ENCODE measurements at places on chromosomes 11 and 22. TPM values are rescaled to one million over a fixed set of nuclear protein-coding genes. Genes with fewer than 3 reads are reported as not detected.

GRCh38 chr11:2437516-2437915, 6.8 kb downstream of the TRPM5 start:
- no peak for DNase-seq

OR5W2 gene
- total RNA-seq, result not detected

SLC35F2 gene
- 22.8 TPM for total RNA-seq

DNA sequence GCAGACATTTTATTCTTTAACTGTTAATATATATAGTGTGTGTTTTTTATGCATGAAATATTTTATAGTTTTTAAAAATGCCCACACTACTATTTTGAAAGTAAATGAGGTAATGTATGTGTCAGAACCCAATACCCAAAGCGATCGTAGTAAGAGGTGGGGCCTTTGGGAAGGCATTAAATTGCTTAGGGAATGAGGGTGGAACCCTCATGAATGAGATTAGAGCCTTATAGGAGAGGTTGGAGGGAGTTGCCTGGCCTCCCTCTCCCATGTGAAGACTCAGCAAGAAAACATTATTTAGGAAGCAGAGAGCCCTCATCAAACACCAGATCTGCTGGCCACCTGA, 11.1 kb downstream of the KLHL35 start:
- no peak for DNase-seq

- DNase-seq, result no peak
Measured at GRCh38 chr11:88345408-88345807, 7.9 kb upstream of the CTSC start.

DNA sequence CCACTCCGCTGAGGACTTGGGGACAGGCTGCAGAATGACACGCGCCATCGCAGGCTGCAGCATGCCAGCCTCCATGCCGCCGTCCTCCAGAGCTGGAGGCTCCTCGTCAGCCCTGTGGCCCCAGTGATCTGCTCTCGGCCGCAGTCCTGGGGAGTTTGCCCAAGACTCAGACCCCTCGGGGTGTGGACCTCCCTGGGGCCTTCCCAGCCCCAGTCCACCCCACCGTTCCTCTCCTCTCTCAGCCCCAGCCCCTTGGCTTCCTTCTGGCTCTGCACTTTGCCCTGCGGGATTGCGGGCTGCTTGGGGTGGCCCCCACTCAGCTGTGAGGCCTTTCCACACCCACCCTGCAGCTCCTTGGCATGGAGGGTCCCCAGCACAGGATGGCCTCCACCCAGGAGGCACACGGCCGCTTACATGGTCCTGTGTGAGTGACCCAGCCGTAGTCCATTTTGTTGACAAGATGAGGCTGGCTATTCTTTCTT, 414.9 kb downstream of the TBC1D22A start:
- no peak for DNase-seq

TPP1 gene
- total RNA-seq, result 69.2 TPM

CNGA4 gene
- not detected for total RNA-seq

- no peak for DNase-seq
Measured at GRCh38 chr22:31150615-31151014, 9.4 kb upstream of the RNF185 start.

GGTLC3 gene
- total RNA-seq, result not detected

- DNase-seq, result peak; percentile 67
Measured at GRCh38 chr22:33000342-33001280, 57.6 kb downstream of the SYN3 start.

DNA sequence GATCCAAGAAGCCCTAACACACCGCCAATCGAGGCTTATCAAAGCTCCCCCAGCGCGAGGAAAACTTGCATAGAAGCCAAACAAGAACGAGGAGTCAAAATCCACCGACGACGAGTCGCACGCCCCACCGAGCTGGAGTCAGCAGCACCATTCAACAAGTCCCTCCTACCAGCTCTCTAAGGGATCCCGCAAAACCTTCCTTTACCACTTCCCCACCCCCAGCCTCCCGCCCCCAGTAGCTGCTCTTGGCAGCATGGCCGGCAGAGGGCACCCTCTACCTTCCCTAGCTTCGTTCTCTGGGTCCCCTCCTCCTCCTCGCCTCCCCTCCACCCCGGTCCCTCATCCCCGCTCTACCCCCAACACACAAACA, 1.4 kb downstream of the BDNF start:
- peak; percentile 80 for DNase-seq

DNA sequence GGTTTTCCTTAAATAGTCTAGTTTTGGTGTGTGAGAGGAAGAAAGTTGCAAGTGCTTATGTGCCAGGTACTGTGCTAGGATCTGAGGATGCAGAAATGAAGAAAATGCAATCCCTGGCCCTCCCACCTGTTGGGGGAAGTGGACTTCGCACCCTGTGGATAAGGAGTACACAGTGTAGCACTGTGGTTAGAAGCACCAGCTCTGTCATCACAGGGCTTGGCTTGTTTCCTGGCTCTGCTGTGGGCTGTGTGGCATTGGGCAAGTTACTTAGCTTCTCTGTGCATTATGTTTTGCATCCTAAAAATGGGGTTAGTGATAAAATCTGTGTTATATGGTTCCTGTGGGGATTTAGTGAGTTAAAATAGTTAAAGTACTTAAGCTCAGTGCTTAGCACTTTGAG, 68.2 kb downstream of the ENDOD1 start:
- DNase-seq, result no peak

NEFH gene
- 0.22 TPM for total RNA-seq

ASCL2 gene
- not detected for total RNA-seq

HTR3B gene
- not detected for total RNA-seq

DNA sequence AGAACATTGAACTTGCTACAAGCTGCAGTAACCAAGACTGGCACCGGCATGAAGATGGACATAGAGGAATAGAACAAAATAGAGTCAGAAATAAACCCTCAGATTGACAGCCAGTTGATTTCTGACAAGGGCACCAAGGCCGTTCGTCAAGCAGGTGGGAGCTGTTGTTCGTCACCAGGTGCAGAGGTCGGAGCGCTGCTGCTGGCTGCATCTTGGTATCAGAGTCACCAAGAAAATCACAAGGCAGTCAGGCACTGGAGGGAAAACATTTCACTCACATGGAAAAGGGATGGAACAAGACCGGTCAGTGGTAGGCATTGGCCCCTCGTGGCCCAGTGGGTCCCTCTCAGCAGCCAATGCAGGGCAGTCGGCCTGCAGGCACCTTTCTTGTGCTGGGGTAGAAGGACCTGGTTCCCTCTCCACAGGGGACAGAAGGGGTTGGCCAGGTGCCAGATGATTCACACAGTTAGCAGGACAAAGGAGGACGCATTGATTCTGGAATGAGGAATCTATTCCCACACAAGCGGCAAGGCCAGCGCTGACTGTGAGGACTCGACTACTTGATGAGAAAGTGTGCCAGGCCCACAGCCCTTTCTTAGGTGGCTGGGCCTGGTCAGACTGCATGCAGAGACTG, 115.8 kb upstream of the FGF3 start:
- no peak for DNase-seq

DNA sequence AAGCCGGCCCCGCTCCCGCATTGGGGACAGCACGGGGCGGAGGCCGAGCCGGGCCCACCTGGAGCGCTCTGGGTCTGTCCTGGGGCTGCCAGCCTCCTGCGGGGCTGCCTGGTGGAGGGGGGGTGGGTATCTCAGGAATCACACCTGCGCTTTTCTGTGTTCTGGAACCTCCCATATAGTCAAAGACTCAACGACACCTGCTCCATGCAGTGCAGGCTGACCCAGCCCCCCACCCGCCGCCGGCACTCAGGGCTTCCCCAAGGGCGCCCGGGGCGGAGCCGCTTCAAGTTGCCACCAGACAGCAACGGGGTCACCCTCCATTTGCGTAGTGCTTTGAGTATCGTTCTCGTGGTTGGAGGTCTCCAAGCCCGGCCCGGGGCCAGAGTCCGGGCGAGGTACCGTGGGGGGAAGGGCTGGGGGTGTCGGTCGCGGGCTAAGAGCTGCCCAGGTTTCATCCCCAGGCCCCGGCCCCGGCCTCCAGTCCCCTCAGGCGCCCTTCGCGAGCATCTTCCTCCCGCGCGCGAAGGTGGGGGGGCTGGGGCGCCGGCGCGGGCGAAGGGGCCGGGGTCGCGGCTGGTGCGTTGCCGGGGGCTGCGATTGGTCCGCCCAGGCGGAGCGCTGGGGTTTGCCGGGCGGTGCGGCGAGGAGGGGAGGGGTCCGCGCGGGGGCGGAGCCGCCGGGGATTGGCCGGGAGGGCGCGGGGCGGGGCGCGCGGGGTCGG, 6.6 kb downstream of the TSPAN4 start:
- peak; percentile 59 for DNase-seq

CYP2D6 gene
- under 0.01 TPM for total RNA-seq

OR1S1 gene
- total RNA-seq, result not detected

DNA sequence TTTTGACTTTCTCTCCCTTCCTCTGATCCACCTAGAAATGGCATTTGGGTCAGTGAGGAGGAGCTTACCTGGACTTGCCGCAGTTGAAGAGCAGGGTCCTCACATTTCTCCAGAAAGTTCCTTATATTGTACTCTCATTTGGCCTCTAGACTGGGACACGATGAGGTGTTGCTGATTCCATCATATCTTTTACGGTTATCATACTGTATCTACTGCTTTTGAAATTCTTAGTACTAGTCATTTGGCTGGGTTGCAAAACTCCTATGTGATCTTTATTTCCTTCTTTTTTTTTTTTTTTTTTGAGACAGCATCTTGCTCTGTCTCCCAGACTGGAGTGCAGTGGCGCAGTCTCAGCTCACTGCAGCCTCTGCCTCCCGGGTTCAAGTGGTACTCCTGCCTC, 58.7 kb upstream of the FAM181B start:
- DNase-seq, result no peak

DNA sequence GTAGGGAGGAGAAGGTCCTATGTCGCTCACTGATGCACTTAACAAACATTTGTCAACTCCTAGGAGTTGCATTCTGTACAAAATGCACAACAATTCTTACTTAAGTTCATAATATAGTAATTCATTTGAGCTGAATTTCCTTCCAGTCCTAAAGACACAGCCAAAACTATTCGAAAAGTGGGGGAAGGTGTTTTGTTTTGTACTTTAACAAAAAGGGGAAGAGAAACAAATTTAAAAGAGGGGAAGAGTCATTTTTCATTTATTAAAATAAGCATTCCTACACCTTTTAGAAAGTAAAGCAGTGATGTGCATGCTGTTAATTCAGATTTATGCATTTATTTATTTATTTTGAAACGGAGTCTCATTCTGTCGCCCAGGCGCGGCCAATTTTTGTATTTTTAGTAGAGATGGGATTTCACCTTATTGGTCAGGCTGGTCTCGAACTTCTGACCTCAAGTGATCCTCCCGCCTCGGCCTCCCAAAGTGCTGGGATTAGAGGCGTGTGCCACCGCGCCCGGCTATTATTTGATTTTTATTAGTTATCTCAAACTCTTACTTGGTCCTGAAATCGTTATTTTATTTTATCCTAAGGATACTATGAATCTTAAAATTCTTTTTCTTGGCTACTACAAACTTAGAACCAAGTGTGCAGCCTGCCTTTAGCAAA, 1.1 kb upstream of the FANCF start:
- no peak for DNase-seq

GRCh38 chr22:30460147-30460546, 11.7 kb downstream of the SEC14L3 start:
- no peak for DNase-seq
